ENCODE measurements at places on chromosomes 16 and 17.

- no peak for DNase-seq
These were observed 7.2 kb downstream of the SPPL2C start for GRCh38 chr17:45851873-45852272.

- DNase-seq = no peak
These were observed 161.6 kb downstream of the PPM1E start for GRCh38 chr17:58917228-58917627.

GRCh38 chr16:715477-716199 is 720 bp downstream of the METRN start:
- no peak for DNase-seq

DNA sequence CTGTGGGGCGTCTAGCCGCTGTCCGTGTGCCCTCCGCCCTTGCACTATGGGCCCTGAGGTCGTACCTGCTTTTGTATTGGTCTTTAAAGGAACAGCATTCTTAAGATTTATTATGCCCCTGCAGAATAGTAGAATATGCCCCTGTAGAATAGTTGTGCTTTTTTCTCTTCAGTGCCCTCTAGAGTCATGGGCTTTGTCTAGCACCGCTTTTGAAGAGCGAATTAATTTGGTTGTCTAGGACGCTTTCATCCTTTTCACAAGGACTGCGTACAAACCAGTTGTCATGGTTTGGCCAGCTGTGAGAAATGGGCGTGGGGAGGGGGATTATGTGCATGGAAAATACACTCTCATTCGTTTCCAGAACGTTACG is 621 bp downstream of the CEP95 start:
- peak; percentile 71 for DNase-seq

DNA sequence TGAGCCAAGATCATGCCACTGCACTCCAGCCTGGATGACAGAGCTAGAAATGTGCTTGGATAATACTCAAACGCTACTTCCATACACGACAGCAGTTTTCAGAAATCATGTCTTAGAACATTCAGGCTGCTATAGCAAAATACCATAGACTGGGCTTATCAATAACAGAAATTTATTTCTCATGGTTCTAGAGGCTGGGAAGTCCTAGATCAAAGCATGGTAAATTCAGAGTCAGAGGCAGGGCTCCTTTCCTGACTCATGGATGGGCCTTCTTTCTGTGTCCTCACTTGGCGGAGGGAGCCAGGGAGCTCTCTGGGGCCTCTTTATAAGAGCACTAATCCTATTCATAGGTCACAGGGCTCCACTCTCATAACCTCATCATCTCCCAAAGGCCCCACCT is 24.5 kb upstream of the HERPUD1 start:
- DNase-seq = no peak

- DNase-seq = no peak
These were observed 5.9 kb downstream of the IRX6 start for GRCh38 chr16:55329791-55330428.

GRCh38 chr16:77359065-77359502 is 75.8 kb downstream of the ADAMTS18 start:
- no peak for DNase-seq

DNA sequence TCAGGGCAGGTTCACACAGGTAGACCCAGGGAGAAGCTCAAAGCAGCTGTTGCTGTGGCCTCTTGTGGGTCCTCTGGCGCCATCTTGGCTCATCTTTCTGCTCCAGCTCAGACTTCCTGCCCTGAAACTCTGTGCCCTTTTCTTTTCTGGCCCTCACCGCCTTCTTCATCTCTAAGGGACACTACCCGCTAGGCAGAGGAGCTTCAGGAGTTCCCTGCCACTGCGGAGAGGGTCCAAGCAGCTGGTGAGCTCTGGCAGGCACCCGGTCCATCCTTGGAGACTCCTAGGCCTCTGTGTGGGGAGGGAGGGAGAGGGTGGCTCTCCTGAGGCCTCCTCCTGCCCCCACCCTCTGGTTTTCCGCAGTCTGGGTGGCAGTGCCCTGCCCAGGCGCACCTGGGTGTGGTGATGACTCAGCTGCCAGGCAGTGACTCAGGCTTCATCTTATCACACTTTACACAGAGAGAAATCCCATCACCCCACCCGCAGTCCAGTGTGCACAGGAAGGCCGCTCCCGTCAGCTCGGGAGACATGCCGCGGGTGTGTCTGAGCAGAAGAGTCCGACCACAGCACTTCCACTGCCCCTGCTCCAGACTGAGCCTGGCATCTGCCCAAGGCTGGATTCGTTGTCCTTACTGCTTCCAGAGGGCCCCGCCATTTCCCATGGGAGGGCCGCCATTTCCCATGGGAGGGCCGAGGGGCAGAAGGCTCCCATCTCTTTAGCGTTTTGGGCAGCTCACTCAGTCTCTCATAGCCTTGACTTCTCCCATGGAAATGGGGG is 7.3 kb downstream of the NT5C start:
- no peak for DNase-seq

DNA sequence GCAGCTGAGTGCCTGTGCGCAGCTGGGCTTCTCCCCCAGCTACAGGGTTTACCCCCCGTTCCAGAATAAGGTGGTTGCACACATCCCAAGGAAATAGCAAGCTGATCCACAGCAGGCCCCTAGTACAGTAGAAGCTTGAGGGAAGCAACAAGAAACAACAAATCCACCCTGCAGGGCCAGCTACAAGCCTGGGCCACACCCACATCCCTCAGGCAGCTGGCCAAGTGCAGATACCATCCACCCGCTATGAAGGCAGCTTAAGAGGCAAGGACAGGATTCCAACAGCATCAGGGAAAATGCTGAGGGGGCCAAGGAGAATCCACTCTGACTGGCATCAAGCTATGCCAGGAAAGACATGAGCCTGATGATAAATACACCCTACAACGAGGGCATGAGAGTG is 66.9 kb upstream of the RCVRN start:
- DNase-seq = no peak

Measured in ecto neural progenitor cell (in vitro differentiated cells).